ENCODE measurements at places on chromosomes 3 and 15.

GRCh38 chr3:27253391-27253790 is 115.8 kb downstream of the NEK10 start:
- H3K36me3 ChIP-seq: no peaks in the 10 kb centered on the region
- no peaks in the 10 kb centered on the region for H3K27me3 ChIP-seq
- no peak overlapping the region for H3K27ac ChIP-seq
- no peaks in the 10 kb centered on the region for H3K4me1 ChIP-seq
- no peak for DNase-seq

DNA sequence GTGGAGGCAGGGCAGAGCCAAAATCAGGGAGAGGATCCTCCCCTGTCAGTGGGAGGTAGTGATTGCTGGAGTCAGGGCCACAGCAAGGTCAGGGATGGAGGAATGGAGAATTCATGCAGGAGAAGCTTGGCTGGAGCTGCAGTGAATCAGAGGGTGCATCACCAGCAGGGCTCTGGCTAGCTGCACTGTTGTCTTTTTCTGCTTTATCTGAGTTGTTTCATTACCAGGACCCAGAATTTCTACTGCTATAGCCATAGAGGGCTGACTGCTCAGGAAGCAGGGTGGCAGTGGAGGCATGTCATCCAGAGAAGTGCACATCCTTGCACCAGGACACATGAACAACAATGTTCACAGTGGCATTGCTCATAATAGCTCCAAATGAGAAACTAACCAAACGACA is 113.5 kb upstream of the GALNT15 start:
- H3K27ac ChIP-seq: peak overlapping the region; percentile 94
- no peak overlapping the region for H3K4me3 ChIP-seq
- peaks cover 13% of the 10 kb centered on the region for H3K4me1 ChIP-seq

DNA sequence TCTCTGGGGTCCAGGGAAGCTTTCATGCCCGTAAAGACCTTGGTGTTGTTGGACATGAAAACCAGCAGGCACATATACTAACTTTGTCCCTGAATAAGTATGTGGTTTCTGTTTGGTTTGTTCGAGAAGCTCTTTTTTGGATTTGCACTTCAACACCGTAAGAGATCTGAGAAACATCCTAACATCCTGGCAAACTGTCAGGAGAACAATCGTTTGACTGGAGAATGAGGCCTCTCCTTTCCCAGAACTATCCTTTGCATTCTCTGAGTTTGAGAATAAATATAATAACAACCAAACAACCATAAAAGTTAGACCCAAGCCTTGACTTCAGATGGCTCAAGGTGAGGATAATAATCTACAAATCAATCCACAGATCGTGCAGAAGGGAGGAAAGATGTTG is 230.4 kb upstream of the WNT5A start:
- no peak overlapping the region for H3K27ac ChIP-seq
- H3K36me3 ChIP-seq: no peaks in the 10 kb centered on the region
- H3K4me1 ChIP-seq: no peaks in the 10 kb centered on the region
- DNase-seq: no peak

- no peak overlapping the region for H3K4me3 ChIP-seq
- no peaks in the 10 kb centered on the region for H3K36me3 ChIP-seq
- no peak overlapping the region for H3K27ac ChIP-seq
- DNase-seq: no peak
Measured at GRCh38 chr3:17954801-17955200, 212.4 kb upstream of the TBC1D5 start.

GRCh38 chr3:25695731-25696420 is 31.2 kb upstream of the TOP2B start:
- H3K36me3 ChIP-seq: no peaks in the 10 kb centered on the region
- no peaks in the 10 kb centered on the region for H3K4me1 ChIP-seq
- H3K27me3 ChIP-seq: no peaks in the 10 kb centered on the region

DNA sequence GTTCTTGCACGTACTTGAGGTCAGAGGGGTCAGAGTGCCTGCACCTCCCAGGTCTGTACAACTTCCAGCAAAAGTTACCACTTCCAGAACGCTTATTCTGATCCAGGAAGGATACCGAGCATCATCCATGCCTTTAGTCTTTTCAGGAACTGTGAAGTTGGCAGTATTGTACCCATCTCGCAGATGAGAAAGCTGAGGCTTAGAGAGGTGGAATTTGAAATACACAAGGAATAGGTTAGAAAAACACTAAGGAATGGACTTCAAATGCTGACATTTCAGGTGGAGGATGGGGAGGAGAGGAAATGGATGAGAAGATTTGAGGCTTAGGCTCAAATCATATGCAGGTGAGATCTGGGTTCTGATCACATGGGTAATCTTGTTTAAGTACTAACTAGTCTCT is 11.2 kb downstream of the ESYT3 start:
- no peak overlapping the region for H3K4me3 ChIP-seq
- peaks cover 9% of the 10 kb centered on the region for H3K4me1 ChIP-seq
- H3K36me3 ChIP-seq: no peaks in the 10 kb centered on the region
- no peaks in the 10 kb centered on the region for H3K27me3 ChIP-seq
- DNase-seq: no peak

DNA sequence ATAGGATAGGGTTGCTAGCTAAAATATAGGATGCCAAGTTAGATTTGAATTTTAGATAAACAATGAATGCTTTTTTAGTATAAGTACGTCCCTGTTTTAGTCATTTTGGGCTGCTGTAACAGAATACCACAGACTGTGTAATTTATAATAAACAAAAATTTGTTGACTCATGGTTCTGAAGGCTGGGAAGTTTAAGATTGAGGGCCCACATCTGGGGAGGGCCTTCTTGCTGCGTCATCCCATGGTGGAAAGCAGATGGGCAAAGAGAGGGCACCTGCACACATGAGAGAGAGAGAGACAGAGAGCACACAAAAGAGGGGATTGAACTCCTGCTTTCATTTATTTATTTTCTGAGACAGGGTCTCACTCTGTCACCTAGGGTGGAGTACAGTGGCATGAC is 246.5 kb downstream of the EPHB1 start:
- no peaks in the 10 kb centered on the region for H3K4me1 ChIP-seq
- H3K27me3 ChIP-seq: no peaks in the 10 kb centered on the region
- no peak overlapping the region for H3K27ac ChIP-seq
- no peaks in the 10 kb centered on the region for H3K36me3 ChIP-seq

Measured in mesenchymal stem cell (in vitro differentiated cells and primary cell).